ENCODE measurements at places on chromosomes 13 and 19. TPM values are rescaled to one million over a fixed set of nuclear protein-coding genes. Genes with fewer than 3 reads are reported as not detected.

USHBP1 gene
- total RNA-seq: not detected

DNA sequence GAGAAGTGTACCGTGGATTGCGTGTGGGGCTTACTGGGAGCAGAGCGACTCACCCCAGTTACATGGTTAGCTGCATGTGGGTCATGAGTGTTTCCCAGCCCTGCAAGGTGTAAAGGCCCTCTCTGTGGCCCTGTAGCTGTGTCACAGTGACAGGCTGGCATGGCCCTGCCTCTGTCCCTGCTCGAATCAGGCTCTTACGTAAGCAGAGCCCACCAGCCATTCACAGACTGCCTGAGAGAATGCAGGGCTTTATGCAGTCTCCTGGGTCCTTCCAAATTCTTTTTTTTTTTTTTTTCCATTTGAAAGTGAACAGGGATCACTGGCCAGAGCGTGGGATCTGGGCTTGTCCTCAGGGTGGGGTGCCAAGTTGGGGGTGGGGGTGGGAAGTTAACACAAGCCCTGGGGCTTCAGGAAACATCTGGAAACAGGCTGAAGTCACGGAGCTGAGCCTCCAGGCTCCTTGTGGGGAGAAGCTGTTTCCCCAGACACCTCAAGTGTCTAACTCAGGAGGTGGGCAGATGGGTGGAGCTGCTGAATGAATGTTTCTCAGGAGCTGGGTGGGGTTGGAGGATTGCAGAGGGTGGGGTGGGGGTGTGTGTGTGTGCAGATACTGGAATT lies 13.4 kb downstream of the TECR start:
- no peak for DNase-seq

GRCh38 chr13:104895521-104895920 lies 1639.9 kb downstream of the EFNB2 start:
- no peak for DNase-seq

GRCh38 chr19:7963566-7963965 lies 20.1 kb upstream of the TIMM44 start:
- DNase-seq: no peak

GRCh38 chr19:7533281-7533885 lies 2.1 kb upstream of the PNPLA6 start:
- no peak for DNase-seq
